ENCODE measurements at places on chromosomes 1 and 21.

- no peak for DNase-seq
Observed at GRCh38 chr1:76113446-76113845, 38.9 kb downstream of the ST6GALNAC3 start.

GRCh38 chr1:230507666-230508402 lies 81.7 kb upstream of the PGBD5 start:
- no peak for DNase-seq

DNA sequence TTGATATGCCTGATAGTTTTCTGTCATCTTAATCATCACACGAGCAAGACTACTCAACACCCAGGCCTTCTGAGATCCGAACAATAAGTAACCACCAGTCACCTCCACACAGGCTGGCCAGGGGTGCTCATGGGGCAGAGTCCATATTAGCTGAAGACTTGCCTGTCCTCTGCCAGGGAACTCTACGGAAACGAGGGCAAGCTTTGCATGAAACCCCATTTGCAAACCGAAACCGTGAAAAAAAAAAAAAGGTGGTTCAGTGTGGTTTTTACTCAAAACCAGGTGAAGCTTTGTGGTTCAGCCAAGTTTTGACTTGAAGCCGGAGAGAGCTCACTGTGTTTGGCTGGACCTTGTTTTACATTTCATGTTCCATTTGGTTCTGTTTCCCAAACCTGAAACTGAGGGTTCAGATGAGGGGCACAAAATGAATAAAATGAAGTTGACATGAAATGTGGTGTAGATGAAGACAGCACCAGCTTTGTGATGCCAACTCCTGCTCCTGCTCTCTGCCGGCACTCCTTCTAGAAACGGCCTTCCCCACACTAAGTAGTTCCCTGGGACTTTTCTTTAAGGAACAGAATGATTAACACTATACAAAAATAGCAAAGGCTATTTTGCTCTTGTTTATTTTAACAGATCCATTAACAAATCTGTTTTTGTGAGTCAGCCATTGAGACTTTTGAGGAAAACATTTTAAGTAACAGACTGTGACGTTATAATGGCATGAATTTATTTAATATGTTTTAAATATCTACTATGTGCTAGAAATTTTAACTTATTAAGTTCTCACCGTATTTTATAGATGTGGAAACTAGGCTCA lies 74.7 kb downstream of the RUNX1 start:
- DNase-seq: no peak

DNA sequence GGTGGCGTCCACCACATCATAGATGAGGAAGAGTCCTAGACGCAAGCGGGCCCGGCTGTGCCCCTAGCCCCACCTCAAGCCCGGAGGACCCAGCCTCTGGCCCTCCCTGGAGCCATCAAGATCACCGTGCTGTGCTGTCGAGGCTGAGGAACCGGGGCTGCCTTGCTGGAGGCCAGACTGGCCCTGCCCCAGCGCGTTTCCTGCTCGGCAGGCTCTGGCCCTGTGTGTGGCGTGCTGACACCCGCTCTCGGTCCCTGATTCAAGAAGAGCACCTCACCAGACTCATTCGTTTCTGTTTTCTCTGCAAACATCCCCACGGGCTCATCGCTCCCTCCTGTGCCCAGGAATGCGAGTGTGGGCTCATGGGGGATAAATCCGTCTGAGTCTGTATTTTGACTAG lies 51.1 kb downstream of the GLIS1 start:
- DNase-seq: no peak

- DNase-seq: no peak
Observed at GRCh38 chr1:225449261-225449660, 21.4 kb upstream of the LBR start.

DNA sequence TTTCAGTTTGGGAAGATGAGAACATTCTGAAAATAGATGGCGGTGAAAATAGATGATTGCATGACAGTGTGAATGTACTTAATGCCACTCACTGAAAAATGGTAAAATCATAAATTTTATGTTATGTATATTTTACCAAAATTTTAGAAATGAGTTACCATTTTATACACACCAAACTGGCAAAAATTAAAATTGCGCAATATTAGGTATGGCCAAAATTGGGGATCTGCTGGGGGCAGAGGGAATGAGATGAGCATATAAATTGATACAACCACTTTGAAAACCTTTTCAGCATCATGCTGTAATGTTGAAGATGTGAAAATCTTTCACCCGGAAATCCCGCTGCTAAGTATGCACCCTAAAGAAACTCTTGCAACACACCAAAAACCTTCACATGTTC lies 10.8 kb upstream of the TMPRSS2 start:
- no peak for DNase-seq

DNA sequence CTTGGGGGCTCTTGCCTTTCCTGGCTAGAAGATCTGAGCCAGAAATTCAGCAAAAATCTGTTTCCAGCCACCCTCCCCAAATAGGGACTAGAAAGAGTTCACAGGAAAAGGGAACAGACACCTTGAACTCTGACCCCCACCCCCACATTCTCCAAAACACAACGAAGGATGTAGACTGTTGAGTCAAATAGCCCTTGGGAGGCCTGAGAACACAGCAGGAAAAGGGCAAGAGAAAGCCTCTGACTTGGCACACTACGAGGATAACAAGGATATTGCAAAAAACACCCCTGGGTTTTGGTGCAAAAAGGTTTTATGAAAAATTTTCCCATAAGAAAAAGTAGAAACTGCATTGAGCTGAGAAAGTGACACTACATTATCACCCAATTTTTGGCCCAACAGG lies 1.9 kb upstream of the YRDC start:
- no peak for DNase-seq

DNA sequence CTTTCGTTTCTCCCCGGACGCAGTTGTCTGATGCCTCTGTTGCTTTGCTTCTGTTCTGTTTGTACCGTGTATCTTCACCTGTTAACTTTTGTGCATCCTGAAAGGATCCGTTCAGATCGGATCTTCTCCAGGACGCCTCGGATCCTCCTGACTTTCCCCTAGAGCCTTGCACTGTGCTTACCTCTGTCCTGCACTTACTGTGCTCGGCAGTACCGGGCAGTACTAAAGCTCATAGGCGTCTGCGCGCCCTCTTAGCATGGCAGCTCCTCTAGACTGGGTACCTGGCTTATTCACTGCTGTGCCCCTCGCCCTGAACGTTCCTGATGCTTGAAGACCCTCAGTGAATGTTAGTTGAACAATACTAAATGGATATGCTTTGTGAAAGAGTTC lies 934 bp downstream of the SCP2 start:
- DNase-seq: peak; percentile 7

- DNase-seq: no peak
Observed at GRCh38 chr21:20004367-20004766, 993.8 kb upstream of the NCAM2 start.

DNA sequence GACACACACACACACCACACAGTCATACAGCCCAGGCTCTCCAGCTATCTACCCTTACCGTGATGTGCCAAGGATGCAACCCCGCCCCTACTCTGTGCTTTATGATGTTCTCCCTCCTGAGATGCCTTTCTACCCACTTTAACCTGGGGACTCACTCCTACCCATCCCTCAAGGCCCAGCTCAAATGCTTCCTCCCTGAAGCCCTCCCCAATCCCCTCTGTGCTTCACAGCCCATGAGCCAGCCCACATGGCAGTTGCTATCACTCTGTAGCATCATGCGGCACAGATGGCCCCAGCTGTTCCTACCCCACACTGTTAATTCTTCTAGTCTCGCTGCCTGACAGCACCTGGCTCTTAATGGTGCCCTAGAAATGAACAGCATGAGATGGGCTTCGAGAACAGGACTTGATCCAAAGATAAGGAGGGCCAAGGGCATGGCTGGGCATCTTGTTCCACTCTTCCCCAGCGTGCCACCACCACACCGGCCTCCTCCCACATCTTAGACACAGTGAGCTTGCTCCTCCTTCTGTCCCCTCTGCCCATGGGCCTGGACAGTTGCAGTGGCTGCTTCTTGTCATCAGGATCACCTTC lies 109.8 kb downstream of the GLIS1 start:
- DNase-seq: no peak

DNA sequence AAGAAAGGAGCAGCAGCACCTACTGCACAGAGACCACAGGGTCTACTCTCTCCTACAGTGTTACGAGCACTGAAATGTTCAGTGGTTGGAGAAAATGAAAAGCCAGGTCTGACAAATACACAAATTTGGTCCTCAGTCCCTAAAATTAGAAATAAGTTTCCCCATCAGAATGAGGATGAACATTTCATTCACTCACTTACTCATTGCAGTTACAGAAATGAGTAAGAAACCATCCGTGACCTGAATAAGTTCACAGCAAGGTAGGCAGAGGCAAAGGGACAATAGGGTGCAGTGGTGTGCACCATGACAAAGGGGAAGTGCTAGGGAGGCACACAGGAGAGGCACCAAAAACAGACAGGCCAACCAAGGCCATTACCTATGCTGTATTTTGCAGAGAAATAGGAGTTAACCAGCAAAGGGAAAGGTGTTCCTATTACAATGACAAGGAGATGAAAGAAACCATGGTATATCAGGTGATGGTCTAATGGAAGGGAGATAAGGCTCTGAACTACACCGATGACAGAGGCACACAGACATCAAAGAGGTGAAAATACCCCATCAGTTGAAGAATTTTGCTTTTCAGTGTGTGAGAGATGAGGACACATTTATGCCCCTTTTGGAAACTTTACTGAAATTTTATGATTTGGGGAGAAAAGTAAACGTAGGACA lies 29.4 kb downstream of the VAV3 start:
- no peak for DNase-seq

- no peak for DNase-seq
Observed at GRCh38 chr1:234144901-234145300, 228.4 kb upstream of the COA6 start.

DNA sequence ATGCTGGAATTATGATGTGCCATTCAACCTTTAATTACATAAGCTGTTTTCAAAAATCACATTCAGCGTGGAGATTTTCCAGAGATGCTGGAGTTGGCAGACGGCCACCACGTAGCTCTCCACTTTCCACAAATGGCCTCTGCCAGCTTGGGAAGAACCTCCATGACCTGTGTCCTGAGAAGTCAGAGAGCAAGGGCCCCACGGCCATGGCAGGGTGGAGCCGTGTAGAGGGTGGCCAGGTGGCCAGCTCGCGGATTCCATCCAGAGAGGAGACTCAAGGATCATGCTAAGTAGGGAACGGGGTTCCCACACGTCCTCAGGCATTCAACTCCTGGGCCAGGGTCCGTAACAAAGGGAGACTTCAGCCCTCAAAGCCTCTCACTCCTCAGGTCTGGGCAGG lies 1.3 kb upstream of the GALE start:
- DNase-seq: no peak

- DNase-seq: no peak
Observed at GRCh38 chr1:23763041-23763577, 15.1 kb upstream of the PITHD1 start.

GRCh38 chr1:166062421-166063070 lies 104.3 kb downstream of the FAM78B start:
- no peak for DNase-seq

DNA sequence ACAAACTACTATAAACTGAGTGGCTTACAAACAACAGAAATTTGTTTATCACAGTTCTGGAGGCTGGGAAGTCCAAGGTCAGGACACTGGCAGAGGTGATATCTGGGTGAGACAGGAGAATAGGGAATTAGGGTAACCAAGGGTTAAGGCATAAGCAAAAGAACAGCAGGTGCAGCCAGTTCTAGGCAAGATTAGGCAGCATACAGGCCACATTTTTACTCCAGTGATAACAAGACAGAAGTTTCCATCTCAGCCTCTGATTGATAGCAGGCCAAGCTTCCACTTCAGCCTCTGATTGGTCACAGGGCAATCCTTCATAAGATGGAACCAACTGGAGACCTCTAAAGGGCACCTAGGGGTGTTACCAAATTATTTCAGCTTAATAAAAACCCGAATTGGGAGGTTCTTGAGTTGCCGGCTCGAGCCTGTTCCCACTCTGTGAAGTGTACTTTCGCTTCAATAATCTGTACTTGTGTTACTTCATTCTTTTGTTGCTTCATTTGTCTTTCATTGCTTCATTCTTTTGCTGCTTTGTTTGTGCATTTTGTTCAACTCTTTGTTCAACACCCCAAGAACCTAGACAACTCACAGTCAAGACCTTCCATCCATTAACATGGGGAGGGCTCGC lies 185.6 kb downstream of the TOMM20 start:
- DNase-seq: no peak

DNA sequence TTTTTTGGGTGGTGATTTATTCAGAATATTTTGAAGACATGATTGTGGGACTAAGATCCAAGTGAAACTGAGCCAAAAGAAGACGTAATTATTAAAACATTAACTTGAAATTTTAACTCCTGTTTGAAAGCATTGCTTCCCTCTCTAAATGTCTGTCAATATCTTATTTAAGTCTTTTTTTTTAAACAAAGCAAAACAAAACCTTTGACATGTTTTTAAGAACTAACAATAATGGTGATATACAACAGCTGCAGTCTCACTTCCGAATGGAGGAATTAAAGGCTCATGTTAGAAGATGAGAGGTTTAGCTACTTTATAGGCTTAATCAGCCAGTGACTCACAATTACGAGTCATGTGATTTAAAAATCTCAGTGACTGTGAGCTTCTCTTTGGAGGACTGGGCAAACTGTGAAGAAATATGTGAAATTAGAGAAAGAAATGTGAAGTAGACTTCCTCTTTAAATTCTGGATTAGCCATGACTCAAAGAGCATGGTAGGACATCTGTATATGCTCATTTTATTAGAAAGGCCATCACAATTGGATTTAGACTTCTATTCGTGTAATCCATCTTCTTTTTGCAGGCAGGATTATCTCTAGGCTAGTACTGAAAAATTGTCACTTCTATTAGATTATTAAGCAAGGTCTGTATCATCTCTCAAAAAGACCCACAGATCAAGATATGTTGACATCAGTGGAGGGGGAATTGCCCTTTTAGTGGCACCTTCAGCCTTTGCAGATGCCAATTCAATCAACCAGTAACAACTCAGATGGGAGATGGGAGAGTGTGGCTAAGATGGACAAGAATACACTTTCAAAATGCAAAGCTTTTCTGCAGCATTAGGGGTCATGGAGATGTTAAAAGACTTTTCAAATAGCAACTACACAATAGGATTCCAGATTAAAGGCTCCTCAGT lies 28.7 kb downstream of the KCNA3 start:
- DNase-seq: no peak

DNA sequence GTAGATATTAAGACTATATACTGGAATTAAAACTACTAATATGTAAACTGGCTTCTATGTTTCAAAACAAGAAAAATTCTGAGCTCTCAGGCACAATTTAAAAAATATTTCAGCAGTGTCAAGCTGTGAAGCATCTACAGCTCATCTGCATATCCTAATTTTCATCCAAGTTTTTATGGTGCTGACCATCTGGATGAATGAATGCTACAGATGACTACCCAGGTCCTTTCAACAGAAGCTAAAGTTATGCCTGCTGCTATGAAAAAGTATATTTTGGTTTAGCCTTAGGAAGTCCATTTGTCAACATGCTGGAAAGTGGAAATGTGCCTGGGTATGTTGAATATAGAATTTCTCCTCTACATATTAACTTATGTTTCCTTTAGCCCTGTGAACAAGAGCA lies 206.9 kb downstream of the NEGR1 start:
- DNase-seq: no peak
